Immature natural killer cell (primary cell): ENCODE measurements at places on chromosomes 6 and 20. TPM values are rescaled to one million over a fixed set of nuclear protein-coding genes. Genes with fewer than 3 reads are reported as not detected.

- H3K27me3 ChIP-seq, result no peaks in the 10 kb centered on the region
- no peaks in the 10 kb centered on the region for H3K36me3 ChIP-seq
- no peak overlapping the region for H3K4me3 ChIP-seq
- H3K4me1 ChIP-seq, result peaks cover 7% of the 10 kb centered on the region
Observed at GRCh38 chr6:33543116-33543515, 37.0 kb downstream of the BAK1 start.

DNA sequence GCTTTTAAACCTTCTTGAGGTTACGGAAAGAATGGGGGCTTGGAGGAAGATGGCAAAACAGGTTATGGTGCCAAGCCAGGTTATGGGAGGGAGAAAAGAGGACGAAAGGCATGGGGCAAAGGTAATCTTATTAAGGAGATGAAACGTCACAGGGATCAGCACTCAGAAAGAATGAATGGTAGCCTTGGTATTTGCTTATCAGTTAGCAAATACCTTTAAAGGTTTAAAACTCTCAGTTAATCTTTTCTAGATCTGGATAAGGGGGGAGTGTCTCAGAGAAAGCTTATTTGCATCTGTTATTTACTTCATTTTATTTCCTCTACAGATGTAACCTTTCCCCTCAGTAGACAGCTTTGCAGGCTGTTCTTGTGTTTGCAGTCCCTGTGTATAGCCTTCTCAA is 55.5 kb upstream of the EEF1E1 start:
- H3K4me3 ChIP-seq, result no peak overlapping the region
- no peaks in the 10 kb centered on the region for H3K36me3 ChIP-seq
- no peak for DNase-seq
- no peak overlapping the region for H3K27ac ChIP-seq

Gene ADGRF5
- polyA plus RNA-seq, result not detected

GRCh38 chr6:111871725-111872400 is 1.4 kb downstream of the FYN start:
- H3K4me1 ChIP-seq, result peaks cover 57% of the 10 kb centered on the region
- peaks cover 9% of the 10 kb centered on the region for H3K27me3 ChIP-seq
- peaks cover 9% of the 10 kb centered on the region for H3K36me3 ChIP-seq

GRCh38 chr6:87308970-87309369 is 13.4 kb upstream of the SMIM8 start:
- no peak overlapping the region for H3K27ac ChIP-seq
- no peaks in the 10 kb centered on the region for H3K4me1 ChIP-seq
- H3K36me3 ChIP-seq, result no peaks in the 10 kb centered on the region

Gene PRKN
- polyA plus RNA-seq, result 6.4 TPM

DNA sequence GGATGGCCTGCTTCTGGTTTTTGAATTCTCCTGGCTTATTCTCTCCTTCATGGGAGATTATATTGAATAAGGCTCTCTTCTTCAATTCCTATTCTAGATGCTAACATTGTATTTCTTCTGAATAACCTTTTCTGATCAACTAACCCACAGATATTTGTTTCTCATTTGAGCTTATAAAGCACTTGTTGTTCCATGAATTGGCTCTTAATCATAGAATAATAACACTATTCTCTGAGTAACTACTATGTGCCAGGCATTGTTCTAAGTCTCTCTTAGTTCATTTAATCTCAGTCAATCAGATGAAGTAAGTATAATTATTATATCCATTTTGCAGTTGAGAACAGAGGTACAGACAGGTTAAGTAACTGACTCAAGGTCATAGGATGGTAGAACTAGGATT is 136.3 kb upstream of the MLIP start:
- H3K27me3 ChIP-seq, result no peaks in the 10 kb centered on the region
- no peaks in the 10 kb centered on the region for H3K4me1 ChIP-seq
- no peak for DNase-seq
- H3K4me3 ChIP-seq, result no peak overlapping the region
- H3K27ac ChIP-seq, result no peak overlapping the region

Gene SLC26A8
- not detected for polyA plus RNA-seq

GRCh38 chr6:163554663-163555062 is 140.1 kb downstream of the QKI start:
- H3K27ac ChIP-seq, result peak overlapping the region; percentile 13
- peaks cover 7% of the 10 kb centered on the region for H3K27me3 ChIP-seq
- peaks cover 17% of the 10 kb centered on the region for H3K36me3 ChIP-seq
- peaks cover 63% of the 10 kb centered on the region for H3K4me1 ChIP-seq

Gene ZNF311
- polyA plus RNA-seq, result not detected

DNA sequence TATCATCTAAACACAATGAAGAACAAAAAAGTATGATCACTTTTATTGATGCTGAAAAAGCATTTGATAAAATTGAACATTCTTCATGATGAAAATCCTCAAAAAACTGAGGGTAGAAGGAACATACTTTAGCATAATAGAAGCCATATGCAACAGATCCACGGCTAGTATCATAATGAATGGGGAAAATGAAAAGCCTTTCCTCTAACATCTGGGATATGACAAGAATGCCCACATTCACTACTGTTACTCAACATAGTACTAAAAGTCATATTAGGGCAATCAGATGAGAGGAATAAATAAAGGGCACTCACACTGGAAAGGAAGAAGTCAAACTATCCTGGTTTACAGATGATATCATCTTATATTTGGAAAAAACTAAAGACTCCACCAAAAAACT is 256.6 kb downstream of the RFPL4B start:
- H3K4me3 ChIP-seq, result no peak overlapping the region
- no peaks in the 10 kb centered on the region for H3K27me3 ChIP-seq
- no peak overlapping the region for H3K27ac ChIP-seq
- no peaks in the 10 kb centered on the region for H3K4me1 ChIP-seq
- no peaks in the 10 kb centered on the region for H3K36me3 ChIP-seq

- peaks cover 43% of the 10 kb centered on the region for H3K4me1 ChIP-seq
- no peak for DNase-seq
- no peaks in the 10 kb centered on the region for H3K36me3 ChIP-seq
- no peak overlapping the region for H3K27ac ChIP-seq
- no peaks in the 10 kb centered on the region for H3K27me3 ChIP-seq
Observed at GRCh38 chr20:52402950-52403349, 211.4 kb upstream of the ZFP64 start.

Gene TEAD3
- polyA plus RNA-seq, result not detected

GRCh38 chr20:58992911-58993310 is 11.9 kb downstream of the NELFCD start:
- no peak overlapping the region for H3K27ac ChIP-seq
- H3K27me3 ChIP-seq, result no peaks in the 10 kb centered on the region
- H3K4me3 ChIP-seq, result no peak overlapping the region
- H3K36me3 ChIP-seq, result peaks cover 25% of the 10 kb centered on the region
- no peak for DNase-seq
- H3K4me1 ChIP-seq, result no peaks in the 10 kb centered on the region

- H3K4me3 ChIP-seq, result no peak overlapping the region
- no peaks in the 10 kb centered on the region for H3K27me3 ChIP-seq
Observed at GRCh38 chr20:5705827-5706226, 44.4 kb upstream of the SHLD1 start.

- H3K27me3 ChIP-seq, result peaks cover 4% of the 10 kb centered on the region
- H3K4me3 ChIP-seq, result no peak overlapping the region
- H3K36me3 ChIP-seq, result no peaks in the 10 kb centered on the region
- H3K4me1 ChIP-seq, result no peaks in the 10 kb centered on the region
Observed at GRCh38 chr6:155994086-155994485, 538.4 kb upstream of the NOX3 start.

- no peak overlapping the region for H3K4me3 ChIP-seq
- peaks cover 3% of the 10 kb centered on the region for H3K27me3 ChIP-seq
- no peaks in the 10 kb centered on the region for H3K4me1 ChIP-seq
- H3K36me3 ChIP-seq, result no peaks in the 10 kb centered on the region
- DNase-seq, result no peak
- H3K27ac ChIP-seq, result no peak overlapping the region
Observed at GRCh38 chr6:134436281-134436815, 118.4 kb upstream of the SGK1 start.

DNA sequence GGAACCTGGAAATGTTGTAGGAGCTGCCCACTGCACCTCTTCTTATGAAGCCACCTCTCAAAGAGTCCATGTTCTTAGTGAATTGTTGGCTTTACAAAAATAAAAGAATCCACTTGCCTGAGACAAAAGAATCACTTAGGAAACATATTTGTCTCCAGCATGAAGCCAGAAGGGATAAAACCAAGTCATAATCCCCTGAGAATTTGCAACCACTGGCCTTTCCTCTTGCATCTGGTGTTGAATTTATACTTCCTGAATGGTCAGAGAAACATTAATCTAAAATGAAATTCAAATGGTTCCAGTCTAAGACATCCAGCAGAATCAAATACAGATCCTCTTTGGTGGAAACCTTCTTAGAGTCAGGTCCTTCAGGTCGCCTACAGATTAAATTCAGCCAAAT is 192.5 kb upstream of the ECI2 start:
- H3K27ac ChIP-seq, result no peak overlapping the region
- peaks cover 9% of the 10 kb centered on the region for H3K27me3 ChIP-seq
- H3K36me3 ChIP-seq, result no peaks in the 10 kb centered on the region
- H3K4me3 ChIP-seq, result no peak overlapping the region

Gene NRSN1
- polyA plus RNA-seq, result not detected

Gene SLC35B3
- polyA plus RNA-seq, result 15.6 TPM

- H3K27ac ChIP-seq, result peak overlapping the region; percentile 91
- DNase-seq, result no peak
- no peaks in the 10 kb centered on the region for H3K36me3 ChIP-seq
- H3K4me1 ChIP-seq, result peaks cover 42% of the 10 kb centered on the region
Observed at GRCh38 chr6:53794137-53794719, 577 bp upstream of the LRRC1 start.

- DNase-seq, result no peak
- H3K4me1 ChIP-seq, result peaks cover 59% of the 10 kb centered on the region
- peak overlapping the region; percentile 94 for H3K4me3 ChIP-seq
- no peaks in the 10 kb centered on the region for H3K36me3 ChIP-seq
Observed at GRCh38 chr20:41030061-41030460, 1.4 kb downstream of the TOP1 start.

GRCh38 chr20:14711652-14712051 is 374.2 kb upstream of the FLRT3 start:
- no peaks in the 10 kb centered on the region for H3K4me1 ChIP-seq
- H3K4me3 ChIP-seq, result no peak overlapping the region

Gene HSPA1L
- 2.4 TPM for polyA plus RNA-seq

DNA sequence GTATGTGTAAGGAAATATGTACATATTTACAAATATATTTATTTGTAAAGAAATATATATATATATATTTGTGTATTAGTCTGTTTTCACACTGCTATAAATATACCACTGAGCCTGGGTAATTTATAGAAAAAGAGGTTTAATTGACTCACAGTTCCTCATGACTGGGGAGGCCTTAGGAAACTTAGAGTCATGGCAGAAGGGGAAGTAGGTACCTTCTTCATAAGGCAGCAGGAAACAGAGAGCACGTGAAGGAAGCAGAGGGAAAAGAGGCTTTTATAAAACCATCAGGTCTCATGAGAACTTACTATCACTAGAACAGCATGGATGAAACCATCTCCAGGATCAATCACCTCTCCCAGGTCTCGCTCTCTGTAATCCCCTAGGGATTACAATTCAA is 644.5 kb upstream of the HS3ST5 start:
- no peak for DNase-seq
- H3K4me3 ChIP-seq, result no peak overlapping the region
- no peak overlapping the region for H3K27ac ChIP-seq
- peaks cover 7% of the 10 kb centered on the region for H3K4me1 ChIP-seq

Gene DEK
- polyA plus RNA-seq, result 44.0 TPM

DNA sequence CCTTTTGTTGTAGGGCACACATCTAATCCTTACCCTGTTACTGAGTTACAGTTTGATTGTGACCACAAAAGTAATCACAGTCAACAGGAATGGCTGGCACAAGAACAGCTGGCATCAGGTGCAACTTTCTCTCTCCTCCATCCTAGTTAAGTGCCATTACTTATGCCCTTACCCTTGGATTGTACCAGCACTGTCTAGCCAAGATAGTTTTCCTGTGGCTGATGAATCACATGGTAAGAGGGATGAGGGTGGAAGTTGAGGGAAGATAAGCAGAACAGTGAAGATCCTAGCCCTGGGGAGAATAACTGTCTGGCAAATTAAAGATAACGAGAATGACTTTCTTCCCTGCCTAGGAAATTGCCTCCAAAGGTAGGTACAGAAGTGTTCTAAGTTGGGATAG is 42.0 kb downstream of the RNF217 start:
- peaks cover 2% of the 10 kb centered on the region for H3K36me3 ChIP-seq
- H3K27me3 ChIP-seq, result peaks cover 2% of the 10 kb centered on the region
- no peak overlapping the region for H3K4me3 ChIP-seq

DNA sequence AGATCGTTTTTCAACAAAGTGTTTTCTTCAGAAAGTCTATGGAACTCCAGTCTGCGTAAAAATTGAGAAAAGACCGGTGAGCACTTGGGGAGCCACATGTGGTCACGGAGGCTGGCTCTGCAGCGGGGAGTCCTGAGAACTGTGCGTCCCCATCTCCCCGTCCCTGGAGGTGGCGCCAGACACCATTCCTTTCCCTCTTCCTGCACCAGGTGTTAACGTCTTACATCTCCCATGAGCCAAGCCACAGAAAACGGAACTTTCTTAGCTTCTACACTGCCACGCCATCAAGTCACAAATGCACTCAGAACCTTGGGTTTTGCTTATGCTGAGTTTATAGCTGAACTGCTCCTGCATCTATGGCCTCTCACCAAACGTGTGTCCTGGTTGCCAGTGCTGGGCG is 62.6 kb downstream of the GINS1 start:
- peaks cover 4% of the 10 kb centered on the region for H3K36me3 ChIP-seq
- H3K4me1 ChIP-seq, result peaks cover 11% of the 10 kb centered on the region
- no peak for DNase-seq
- no peak overlapping the region for H3K4me3 ChIP-seq
- peaks cover 2% of the 10 kb centered on the region for H3K27me3 ChIP-seq

Gene MPIG6B
- polyA plus RNA-seq, result 2.6 TPM

- H3K27me3 ChIP-seq, result peaks cover 2% of the 10 kb centered on the region
- no peak overlapping the region for H3K27ac ChIP-seq
- no peak for DNase-seq
- H3K4me1 ChIP-seq, result peaks cover 26% of the 10 kb centered on the region
Observed at GRCh38 chr6:39225543-39225942, 3.7 kb downstream of the KCNK5 start.

DNA sequence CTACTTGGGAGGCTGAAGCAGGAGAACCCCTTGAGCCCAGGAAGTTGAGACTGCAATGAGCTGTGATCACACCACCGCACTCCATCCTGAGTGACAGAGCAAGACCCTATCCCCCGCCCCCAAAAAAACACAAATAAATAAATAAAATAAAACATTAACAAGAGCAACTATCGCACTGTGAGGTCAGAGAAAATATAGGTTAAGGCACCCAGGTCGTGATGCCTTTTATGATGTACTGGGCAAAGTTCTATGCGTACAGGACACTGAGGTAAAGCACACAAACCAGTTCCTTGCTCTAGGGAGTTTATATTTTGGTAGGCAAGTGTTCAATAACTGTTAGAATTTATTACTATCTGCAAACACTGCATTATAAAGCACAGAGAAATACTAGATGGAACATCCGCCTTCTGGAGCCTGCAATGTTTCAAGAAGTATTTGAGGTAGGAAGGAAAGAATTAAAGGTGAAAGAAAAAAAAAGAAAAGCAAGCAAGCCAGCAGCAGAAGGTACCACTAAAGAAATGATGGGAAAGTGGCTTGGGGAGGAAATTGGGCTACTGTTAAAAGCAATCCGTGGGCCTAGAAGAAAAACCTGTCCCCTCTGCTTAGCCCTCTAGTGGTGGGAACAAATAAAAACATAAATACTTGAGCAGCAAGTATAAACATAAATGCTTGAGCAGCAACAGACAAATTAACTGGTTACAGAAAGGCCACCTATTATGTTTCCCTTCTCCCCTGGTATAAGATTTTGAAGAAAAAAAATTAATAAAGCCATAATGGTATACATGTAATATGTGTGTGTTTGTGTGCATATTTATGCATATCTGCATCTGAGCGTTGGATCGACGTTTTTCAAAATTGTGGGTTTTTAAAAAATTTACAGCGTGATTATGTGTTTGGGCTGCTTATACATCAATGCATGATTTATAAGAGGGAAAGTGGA is 128.0 kb downstream of the PHACTR1 start:
- no peak overlapping the region for H3K4me3 ChIP-seq
- peaks cover 1% of the 10 kb centered on the region for H3K27me3 ChIP-seq
- no peak overlapping the region for H3K27ac ChIP-seq
- H3K4me1 ChIP-seq, result no peaks in the 10 kb centered on the region

Gene MGME1
- polyA plus RNA-seq, result 19.9 TPM

Gene MRAP2
- not detected for polyA plus RNA-seq
